ENCODE measurements at places on chromosomes 11 and 22.

DNA sequence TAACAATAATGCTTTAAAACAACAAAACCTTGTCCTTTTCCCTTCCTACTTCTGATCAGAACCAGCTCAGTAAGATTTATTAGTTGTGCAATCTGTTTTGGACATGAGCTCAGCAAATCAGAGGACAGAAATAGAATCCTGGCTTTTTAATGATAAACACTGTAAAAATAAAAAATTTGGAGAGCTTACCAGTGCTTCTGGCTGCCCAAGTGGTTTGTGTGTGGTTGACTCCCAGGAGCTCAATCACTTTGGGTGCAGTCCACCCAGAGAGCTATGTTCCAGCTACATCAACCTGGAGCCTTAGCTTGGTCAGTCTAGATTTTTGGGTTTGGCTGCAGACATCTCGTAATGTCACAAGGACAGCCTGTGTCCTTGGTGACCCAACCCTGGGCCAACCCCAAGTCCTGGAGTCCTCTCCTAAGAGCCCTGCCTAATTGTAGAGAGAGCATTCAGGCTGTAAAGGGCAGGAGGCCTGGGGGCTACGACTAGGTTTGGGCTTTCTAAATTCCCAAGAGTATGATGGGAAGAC is 28.5 kb downstream of the CD44 start:
- no peak for DNase-seq

- DNase-seq = no peak
These were observed 31.1 kb upstream of the ARHGAP32 start for GRCh38 chr11:129223260-129223659.

DNA sequence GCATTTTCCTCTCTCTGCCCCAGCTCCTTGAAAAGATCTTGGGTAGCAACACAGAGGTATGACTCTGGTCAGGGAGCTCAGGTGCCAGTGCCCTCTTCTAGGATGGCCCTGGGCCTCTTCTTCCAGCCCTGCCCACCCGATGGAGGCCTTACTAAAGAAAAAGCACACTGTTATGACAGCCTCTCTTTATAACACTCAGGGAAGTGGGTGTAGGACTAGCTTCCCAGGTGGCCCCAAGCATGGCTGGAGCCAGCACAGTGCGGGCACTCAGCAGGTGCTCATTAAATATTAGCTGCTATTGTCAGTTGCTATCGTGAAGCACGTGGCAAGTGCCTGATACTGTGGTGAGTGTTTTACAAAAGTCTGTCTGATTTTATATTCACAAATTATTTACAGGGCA is 127.2 kb upstream of the B3GAT1 start:
- DNase-seq = no peak

GRCh38 chr11:73273222-73273895 is 1.2 kb downstream of the P2RY6 start:
- no peak for DNase-seq

DNA sequence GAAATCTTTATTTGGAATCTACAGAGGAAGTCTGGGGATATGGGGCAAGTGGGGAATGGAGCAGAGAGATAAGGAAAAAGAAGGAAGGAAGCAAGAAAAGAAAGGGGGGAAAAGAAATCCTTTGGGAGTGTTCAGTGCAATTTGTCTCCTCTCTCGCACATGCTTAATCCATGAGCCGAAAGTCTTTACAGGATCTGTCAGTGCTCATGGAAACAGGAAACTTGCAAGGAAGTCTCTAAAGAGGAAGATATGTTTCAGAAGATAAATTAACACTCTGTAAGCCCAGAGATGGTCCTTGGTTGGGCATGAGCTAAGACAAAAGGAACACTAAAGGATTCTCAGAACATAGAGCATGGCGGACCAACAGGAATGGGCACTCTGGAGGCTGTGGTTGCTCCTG is 47.9 kb upstream of the FLI1 start:
- no peak for DNase-seq

- DNase-seq = no peak
These were observed 49.0 kb downstream of the OR4D9 start for GRCh38 chr11:59560290-59560701.

- no peak for DNase-seq
These were observed 5.5 kb downstream of the IL17REL start for GRCh38 chr22:50007057-50007511.

GRCh38 chr11:40168414-40168813 is 1291.0 kb downstream of the LRRC4C start:
- no peak for DNase-seq

DNA sequence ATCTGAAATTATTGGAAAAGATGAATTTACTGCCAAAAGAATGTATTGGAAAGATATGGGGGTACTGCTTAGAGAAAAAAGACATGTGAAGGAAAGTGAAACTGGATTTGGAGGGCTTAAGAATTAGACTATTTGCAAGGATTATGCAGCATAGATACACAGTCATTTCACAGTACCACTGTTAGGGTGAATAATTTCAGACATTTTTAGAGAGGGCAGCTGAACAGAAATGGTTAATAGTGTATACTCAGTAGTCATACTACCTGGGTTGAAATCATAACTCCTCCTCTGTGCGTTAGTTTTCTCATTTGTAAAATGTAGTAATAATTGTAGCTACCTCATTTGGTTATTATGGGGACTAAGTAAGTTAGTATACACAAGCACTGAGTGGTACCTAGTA is 33.0 kb downstream of the GAS2 start:
- DNase-seq = no peak

DNA sequence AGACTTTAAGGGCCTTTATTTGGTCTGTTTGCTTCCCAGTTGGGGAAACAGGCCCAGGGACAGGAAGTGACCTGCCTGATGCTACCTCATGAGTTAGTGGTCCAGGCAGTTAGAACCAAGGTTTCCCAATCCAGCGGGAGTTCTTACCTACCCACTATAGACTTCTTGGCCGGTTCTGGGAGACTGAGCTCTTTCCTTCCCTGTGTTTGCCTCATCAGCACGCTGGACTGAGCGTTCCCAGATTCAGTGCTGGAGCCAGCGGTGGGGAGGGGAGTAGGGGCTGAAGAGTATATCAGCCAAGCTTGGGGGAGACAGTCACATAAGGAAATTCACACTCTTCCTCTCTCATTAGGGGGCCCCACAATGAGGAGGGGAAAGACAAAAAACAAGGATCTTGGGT is 27.1 kb downstream of the TIMP3 start:
- no peak for DNase-seq

- DNase-seq = no peak
These were observed 33.9 kb upstream of the ST14 start for GRCh38 chr11:130125638-130126037.

- DNase-seq = no peak
These were observed 2.2 kb downstream of the TNKS1BP1 start for GRCh38 chr11:57322256-57323166.

DNA sequence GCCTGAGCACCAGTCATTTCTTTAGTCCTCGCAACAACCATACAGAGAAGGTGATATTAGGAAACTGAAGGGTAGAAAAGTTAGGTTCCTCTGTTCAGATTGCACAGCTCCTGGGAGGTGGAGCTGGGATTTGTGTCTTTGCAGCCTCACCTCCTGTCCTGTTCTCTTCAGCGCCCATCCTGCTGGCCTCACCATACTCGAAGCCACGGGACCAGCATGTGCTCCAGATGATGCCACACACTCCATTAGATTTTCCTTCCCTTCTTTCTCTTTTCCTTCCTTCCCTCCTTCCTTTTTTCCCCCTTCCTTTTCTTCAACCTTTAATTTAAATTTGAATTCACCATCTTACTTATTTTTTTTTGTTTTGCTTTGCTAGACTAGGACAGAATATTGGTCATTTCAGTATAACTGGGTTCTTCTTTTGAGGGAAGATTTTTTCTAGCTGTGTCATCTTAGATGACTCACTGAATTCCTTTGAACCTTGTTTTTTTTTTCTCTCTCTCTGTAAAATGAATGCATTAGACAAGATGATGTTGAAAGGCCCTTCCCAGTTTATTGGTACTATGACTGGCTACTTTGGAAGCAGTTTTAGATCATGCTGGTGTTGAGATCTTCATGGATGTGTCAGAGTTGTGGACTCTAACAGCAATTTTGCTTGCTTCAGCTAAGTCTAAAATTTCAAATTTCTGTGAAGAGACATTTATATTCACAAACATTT is 662.5 kb upstream of the TENM4 start:
- no peak for DNase-seq

- no peak for DNase-seq
These were observed 117.2 kb upstream of the IGLL5 start for GRCh38 chr22:22770280-22770871.

GRCh38 chr11:20355221-20356219 is 8.0 kb upstream of the HTATIP2 start:
- DNase-seq = peak; percentile 6

- no peak for DNase-seq
These were observed 600 bp upstream of the GPR83 start for GRCh38 chr11:94401773-94402265.

DNA sequence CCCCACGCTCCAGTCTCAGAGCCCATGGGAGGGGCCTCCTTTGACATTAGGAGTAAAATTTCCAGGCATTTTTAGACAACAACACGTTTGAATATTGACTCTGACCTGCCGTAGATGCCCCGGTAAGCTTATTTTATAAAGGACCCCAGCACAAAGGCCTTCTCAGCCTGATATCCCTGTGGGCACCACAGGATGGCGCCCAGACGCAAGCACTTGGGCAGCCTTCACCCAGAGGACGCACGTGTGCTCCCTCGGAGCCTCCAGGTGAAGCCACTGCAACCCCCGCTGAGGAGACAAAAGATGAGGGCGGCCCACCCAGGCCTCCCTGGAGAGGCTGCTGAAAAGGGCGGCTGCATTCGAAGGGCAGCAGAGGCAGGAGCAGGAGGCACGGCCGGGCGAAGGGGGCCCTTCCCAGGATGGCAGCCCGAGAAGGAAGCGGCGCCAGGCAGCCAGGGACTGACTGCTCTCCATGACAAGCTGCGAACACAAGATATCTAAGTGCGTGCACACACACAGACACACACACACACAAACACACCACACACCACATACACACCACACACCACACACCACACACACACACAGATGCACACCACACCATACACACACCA is 15.2 kb upstream of the TH start:
- DNase-seq = no peak

DNA sequence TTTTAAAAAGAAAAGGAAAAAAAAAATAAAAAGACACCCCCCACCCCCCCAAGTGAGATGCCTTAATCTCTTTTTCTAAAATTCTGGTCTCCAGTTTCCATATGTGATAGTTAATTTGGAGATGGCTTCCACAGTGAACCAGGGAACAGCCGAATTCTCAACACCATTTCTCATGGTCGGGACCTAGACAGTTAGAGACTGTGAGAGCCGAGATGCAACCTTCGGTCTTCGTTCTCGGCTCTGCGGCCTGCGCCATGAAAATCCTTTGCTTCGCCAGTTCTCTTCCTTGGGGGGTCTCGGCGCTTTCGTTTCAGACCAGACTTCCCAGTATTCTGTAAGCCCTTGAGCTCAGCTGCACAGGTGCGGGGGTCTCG is 723 bp downstream of the CACNG2 start:
- DNase-seq = no peak

DNA sequence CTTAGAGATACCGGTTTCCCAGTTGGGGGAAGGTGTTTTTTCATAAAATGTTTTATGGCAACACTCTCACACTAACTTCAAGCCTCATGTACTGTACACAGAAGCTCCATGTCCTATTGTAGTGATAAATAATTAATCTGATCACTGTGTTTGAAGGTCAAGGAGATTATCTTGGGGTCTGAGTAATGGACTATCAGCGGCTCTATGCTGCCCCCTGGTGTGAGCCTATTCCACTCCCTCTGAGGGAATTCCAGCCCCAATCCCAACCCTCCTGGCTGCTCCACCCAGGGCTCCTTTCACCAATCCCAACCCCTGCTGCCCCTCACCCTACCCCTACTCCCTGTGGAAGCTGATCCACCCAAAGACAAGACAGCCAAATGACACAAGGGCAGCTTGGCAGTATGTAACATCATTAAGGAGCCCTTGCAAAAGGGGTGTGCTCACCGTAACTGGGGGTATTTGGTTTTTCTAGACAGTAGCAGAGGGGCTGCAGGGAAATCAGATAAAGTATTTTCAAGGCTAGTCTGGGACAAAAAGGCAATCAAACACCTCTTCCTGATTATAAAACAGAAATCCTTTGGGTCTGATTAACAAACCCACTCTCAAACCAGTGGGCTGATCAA is 22.3 kb downstream of the HPS4 start:
- peak; percentile 44 for DNase-seq

GRCh38 chr11:120178561-120179056 is 32.2 kb upstream of the OAF start:
- no peak for DNase-seq

- no peak for DNase-seq
These were observed 6.7 kb downstream of the SLC25A18 start for GRCh38 chr22:17569971-17570511.

- DNase-seq = no peak
These were observed 1.9 kb upstream of the CSNK1E start for GRCh38 chr22:38318792-38319773.

GRCh38 chr11:32100495-32100894 is 9.6 kb downstream of the RCN1 start:
- DNase-seq = no peak

GRCh38 chr11:133724116-133724515 is 121.2 kb downstream of the SPATA19 start:
- no peak for DNase-seq

DNA sequence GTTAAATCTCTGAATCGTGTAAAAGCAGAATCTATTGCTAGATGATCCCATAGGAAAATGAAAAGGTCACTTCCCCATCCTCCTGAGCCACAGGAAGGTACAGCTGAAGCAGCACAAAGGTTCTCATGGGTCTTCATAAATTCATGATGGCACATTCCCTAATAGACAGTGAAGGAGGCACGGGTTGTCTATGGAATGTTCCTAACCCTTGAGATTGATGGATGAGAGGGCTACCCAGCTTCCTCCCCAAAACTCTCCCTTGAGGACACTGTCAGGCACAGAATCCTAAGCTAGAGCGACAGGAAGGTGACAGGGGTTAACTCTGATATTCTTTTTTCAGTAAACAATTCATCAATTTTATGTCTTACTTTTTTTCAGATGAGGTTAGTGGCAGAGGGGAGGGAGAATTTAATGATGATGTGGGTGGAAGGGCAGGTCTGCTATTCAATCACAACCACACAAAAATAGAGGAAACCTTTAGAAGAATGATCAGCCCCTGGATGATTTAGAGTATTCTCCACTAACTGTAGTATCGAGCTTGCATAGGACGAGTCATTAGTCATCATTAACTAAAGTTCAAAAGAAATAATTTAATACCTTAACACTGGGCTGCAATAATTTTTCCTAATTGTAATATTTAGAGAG is 33.1 kb downstream of the SEZ6L start:
- DNase-seq = no peak

DNA sequence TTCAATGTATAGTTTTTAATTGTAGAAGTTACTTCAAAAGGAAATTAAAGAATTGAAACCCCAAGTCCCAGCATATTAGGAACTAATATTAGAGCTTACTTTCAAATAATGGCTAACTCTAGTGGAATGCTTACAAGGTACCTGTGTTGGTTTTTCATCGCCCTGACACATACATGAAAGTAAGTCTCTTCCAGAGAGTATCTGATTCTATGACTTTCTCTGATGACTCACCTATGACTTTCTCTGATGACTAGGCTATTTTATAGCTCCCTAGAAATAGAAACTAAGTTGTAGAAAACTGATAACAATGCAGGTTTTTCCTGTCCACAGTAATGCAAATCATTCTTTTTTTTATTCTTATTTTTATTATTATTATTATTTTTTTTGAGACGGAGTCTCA is 33.6 kb upstream of the MMP7 start:
- no peak for DNase-seq

GRCh38 chr11:43573233-43573632 is 107.3 kb upstream of the HSD17B12 start:
- DNase-seq = no peak

Measured in GM19239 (cell line).